ENCODE measurements at places on chromosomes 16 and 17.

DNA sequence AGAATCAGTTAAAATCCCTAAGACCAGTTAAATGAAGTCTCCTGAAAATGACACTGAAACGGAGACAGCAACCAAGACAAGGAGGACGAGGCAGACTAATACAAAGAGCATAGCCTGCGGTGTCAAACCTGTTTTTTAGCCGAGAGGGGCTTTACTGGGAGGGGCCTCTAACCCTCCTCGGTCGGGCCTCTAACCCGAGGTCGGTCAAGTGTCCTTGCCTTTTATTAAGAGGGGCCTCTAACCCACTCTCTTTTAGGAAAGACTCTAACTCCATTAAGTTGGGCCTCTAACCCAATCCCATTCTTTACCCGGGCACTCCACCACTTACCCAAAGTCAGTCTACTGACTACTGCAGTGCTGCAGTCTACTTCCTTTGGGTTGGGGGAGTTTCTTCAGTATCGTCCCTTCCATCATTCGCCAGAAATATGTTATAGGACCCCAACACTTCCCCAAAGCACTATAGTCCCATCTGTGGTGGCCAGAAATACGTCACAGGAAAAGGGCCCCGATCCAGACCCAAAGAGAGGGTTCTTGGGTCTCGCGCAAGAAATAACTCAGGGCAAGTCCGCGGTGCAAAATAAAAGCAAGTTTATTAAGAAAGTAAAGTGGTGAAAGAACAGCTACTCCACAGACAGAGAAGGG, 39.2 kb upstream of the ARL4D start:
- no peak for DNase-seq

DNA sequence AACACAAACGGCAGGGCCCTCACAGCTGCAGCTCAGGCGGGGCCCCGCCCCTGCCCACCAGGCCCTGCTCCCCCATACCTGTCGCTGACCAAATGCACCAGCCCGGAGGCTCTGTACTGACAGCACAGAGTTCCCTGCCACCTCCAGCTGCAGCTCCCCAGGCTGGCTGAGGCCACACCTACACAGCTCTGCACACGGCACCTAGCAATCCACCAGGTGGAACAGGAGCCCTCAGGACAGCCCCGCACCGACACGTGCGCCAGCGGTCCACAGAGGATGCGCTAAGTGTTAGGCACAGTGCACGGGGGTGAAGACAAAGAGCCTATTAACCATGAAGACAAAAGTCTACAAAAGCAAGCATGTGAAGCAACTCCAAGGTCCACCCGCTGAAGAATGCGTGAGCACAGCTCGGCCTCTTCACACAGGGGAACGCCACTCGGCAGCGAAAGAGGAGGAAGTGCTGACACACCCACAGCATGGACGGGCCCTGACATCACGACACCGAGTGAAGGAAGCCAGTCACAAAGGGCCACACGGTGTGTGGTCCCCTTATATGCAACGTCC, 5.4 kb downstream of the ZCCHC14 start:
- DNase-seq: peak; percentile 21

GRCh38 chr17:76370261-76370993, 14.0 kb upstream of the SPHK1 start:
- no peak for DNase-seq

DNA sequence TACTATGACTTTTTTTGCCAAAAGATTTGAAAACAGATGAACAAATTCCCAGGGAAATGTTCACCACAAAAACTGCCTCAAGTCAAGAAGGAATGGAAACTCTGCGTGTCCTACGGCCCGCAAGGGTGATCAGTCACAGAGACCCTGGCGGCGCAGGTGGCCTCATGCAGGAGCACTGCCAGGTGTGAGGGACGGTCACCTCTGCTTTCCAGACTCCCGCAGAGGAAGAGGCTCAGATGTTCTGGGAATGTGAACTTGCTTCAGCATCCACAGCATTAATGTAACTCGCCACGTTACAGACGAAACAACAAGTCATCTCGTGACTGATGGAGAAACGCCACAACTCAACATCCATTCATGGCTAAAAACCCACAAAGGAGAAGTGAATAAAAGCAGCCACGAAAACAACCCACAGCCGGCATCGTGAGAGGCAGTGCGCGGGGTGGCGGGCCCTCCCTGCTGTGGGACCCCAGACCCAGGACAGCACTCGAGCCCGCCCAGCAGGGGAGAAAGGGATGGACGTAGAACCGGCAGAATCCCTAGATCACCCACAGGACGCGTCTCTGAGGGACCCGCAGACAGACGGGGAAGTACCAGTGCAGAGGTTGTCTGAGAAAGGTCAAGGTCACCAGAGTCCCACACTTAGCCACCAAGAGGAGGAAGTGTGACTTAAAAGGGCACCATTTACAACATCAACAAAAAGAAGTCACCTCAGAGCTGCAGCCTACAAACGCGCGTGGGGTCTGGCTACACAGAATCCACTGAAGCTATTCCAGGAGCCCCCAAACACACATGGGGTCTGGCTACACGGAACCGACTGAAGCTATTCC, 76.9 kb upstream of the GNG13 start:
- no peak for DNase-seq

DNA sequence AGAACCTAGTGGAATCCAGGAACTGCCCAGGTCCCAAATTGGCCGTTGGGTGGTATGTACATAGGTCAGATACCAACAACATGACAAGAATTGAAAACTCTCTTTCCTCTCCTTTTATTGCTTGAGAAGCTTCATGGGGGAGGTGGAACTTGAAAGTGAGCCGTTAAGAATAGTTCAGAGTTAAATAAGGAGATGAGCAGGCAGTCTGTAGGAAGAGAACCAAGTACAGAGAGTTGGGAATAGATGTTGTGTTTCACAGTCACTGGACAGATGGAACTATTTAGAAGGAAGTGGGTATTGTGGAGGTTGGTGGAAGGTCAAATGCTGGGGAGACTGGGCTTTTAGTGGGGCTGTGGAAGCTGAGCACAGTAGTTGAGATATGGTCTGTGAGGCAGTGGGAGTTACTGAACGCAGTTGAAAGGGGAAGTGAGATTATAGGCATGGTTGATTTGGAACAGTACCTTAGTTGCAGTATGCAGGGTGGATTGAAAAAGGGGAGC, 26.4 kb downstream of the ARHGAP44 start:
- DNase-seq: no peak

DNA sequence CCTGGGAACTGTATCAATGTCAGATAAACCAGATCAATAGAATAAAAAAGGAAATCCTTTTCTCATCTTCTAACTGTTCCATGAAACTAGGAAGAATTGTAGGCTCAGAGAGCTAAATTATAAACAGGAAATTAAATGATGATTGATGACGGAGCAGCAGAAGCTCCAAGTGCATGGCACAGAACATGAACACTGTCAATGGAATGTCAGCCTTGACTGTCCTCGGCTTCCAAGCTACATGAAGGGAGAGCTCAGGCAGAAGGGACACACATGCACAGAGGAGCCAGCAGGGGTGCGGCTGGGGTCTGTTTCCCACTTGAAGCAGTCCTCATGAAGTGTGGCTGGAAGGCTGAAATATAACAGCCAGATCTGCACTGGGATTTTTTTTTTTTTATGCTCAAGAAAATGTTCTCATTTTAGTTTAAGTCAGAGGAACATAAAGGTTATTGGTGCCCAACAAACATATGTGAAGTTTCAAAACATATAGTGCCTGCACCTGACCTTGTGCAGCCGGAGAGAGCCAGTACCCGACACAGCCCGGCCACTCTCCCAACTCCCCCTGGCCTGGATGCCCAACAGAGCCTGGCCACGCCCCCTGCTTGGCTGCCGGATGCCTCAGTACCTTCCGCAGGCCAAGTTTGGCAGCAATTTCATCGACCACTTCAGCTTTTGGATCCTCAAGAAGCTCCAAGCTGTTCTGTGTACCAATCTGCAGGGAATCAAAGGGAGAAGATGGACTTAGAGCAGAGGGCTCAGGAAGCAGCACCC, 37.0 kb downstream of the NPLOC4 start:
- no peak for DNase-seq

DNA sequence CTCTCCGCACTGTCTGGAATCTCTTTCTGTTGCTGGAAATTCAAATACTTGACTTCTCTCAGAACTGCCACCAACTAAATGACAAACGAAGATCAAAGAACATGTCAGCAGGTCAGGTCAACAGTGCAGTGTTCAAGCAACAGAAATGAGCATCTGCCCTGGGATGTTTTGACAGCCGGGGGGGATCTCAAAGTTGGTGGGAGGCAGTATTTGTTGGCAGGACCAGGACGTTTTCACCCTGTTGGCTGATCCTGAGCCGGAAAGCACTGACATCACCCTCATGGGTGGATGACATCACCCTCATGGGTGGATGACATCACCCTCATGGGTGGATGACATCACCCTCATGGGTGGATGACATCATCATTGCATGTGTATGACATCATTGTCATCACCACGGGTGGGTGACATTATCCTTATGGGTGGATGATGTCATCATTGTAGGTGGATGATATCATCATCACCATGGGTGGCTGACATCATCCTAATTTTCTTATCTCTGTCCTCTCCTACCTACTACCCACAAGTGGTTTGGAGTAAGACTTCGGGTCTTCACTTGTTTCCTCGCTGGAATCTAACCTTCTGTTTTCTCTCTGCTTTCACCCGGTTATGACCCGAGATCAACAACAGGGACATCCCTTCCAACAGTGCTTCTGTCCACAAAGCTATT, 18.9 kb downstream of the DNAH17 start:
- no peak for DNase-seq

- DNase-seq: no peak
Measured at GRCh38 chr17:67115401-67115800, 71.0 kb downstream of the CACNG1 start.

DNA sequence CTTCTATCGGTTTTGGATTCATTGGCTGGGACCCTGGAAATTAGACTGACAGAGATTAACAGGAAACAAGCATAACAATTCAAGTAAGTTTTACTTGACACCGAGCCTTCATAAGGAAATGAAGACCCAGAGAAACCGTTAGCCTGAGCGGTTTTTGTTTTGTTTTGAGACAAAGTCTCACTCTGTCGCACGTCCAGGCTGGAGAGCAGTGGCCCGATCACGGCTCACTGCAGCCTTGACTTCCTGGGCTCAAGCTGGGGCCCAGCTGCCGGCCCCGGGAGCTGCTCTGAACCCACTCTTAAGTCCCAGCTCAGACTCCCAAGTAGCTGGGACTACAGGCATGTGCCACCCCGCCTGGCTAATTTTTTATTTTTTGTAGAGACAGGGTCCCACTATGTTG, 321.3 kb downstream of the SEC14L1 start:
- DNase-seq: no peak

- no peak for DNase-seq
Measured at GRCh38 chr17:42039794-42040763, 10.3 kb downstream of the C17orf113 start.

DNA sequence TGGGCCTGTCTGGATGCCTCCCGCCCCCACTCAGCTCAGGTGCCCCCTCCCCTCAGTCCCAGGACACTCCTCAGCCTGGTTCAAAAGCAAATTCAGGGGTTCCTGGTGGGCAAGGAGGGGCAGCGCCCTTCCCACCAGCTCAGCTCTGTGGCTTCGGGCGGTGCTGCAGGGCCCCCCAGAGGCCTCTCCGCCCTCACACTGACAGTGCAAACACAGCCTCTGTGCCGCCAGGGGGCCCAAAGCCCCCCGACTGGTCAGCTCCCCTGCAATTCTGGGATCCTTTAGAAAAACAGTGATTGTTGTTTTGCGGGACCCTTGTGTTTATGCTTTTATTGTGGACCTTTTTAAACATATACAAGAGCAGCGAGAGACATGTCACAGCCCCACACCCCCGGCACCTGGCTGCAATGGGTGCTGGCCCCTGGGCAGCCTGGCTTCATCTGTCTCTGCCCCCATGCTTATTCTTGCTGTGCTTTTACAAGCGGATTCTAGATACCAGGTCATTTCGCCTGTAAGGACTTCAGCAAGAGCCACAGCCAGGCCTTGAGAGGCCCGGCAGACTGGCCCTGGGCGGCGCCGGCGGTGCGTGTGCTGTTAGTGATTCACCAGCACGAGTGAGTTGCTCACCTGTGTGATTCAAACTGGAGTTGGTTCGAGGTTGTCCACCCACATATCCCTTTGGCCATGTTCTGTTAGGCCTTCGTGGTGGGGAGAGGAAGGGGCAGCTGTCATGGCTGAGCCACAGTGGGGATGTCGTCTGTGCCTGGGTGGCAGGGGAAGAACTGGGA, 21.2 kb downstream of the ZNF469 start:
- DNase-seq: no peak

- no peak for DNase-seq
Measured at GRCh38 chr16:25798065-25798464, 106.3 kb downstream of the HS3ST4 start.

DNA sequence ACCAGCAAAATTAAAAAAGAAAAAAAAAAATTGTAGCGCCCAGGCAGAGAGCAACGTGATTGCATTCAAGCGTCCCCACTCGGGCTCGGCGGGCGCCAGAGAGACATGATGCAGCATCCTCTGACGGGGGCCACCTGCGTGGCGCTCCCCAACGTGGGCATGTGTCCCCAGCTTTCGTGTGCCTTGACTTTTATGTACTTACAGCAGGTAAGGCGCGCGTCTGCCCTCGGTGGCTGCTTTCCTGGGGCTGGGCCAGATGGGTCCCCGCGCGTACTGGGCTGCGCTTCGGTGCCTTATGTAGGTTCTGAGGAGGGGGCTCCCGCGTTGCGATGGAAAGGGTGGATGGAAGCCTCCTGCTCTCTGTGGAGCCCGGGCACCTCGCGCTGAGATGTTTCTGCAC, 28.4 kb upstream of the RBFOX1 start:
- DNase-seq: no peak

DNA sequence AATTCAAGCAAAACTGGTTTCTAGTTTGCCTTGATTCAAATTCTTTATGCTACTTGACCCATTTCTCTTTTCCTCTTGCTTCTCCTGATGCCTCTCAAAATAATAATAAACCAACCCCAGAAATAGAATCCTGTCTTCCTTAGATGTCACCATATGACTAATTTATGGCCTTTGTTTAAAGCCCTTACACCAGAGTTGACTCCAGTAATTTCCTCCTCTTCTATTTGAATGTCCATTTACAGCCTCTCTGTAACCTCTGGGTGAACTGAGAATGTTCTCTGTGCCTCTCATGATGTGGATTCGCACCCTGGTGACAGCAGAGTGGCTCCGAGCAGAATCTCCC, 31.5 kb downstream of the ZFHX3 start:
- DNase-seq: no peak

DNA sequence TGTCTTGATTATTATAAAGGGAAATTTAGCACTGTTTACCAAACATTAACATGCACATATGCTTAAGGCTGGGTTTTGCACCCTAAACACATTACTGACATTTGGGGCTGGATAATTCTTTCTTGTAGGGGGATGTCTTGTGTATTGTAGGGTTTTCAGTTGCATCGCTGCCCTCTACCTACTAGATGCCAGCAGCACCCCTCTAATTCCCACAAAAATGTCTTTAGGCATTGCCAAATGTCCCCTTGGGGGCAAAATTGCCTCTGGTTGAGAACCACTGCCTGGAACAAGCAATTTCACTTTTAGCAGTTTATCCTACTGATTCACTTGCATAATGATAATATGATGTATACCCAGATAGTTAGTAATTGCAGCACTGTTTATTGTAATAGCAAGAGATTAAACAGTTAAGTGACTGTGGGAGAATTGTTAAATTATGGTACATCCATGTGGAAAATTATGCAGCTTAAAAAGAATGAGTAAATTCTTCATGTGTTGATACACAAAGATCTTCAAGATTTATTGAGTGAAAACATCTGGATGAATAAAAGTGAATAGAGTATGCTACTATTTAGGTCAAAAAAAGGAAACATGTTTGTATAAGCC, 18.4 kb downstream of the PRSS54 start:
- no peak for DNase-seq
